CD8-positive, alpha-beta memory T cell (primary cell): ENCODE measurements at places on chromosomes 5 and 9. TPM values are rescaled to one million over a fixed set of nuclear protein-coding genes. Genes with fewer than 3 reads are reported as not detected.

DNA sequence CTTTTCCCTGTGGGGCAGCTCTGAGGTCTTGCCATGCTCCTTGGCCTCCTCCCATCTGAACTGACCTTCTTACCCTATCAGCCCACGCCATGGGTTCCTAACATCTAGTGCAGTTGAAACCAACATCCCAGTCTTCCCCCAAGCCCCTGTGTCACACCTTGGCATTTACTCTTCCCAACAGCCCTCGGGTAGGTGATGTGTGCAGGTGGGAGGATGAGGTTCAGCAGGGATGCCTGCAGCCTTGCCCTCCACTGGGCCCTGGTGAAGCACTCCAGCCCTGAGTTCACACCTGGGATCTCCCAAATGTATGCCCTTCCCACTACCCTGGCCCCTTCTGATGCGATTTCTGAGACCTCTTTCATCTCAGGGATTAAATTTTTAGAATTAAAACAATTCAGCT, 15.5 kb downstream of the IRX2 start:
- DNase-seq = no peak

DNA sequence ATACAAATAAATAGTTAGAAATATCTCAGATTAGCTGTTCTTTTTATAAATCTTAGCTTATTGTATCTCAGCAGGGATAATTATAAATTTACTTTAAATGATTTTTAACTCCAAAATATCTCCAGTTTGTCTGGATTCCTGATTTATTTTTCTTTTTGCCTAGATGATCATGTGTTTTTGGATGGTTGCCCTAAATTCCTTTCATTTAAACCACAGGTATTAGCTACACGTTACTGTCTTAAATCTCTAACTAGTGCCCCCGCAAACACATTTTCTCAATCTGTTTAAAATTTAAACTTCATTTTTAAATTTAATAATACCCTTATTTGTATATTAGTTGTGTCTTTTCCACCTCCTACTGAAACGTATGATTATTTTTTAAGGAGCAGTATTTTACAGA, 5.6 kb downstream of the FER start:
- no peak for DNase-seq

GRCh38 chr9:70043689-70044489, at the start of gene MAMDC2:
Gene MAMDC2, plus strand, starts transcription at chr9:70043848. Its CDS starts 350 bp downstream, at chr9:70044198.
- no peak for DNase-seq

DNA sequence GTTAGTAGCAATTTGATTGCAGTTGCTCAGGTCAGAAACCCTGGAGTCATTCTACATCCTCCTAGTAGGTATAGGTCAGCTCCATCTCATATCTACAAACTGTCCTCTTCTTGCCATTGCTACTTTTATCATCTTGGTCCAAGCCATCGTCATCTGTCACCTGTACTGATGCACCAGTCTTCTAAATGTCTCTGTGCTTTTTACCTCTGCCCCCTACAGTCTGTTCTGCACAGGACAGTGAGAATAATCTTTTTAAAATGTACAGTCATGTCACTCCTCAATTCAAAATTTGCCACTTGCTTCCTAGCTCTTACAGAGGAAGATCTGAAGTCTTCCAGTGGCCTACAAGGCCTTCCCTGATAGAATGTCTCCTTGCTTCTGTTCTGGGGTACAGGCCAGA, 6.8 kb downstream of the NNT start:
- no peak for DNase-seq

DNA sequence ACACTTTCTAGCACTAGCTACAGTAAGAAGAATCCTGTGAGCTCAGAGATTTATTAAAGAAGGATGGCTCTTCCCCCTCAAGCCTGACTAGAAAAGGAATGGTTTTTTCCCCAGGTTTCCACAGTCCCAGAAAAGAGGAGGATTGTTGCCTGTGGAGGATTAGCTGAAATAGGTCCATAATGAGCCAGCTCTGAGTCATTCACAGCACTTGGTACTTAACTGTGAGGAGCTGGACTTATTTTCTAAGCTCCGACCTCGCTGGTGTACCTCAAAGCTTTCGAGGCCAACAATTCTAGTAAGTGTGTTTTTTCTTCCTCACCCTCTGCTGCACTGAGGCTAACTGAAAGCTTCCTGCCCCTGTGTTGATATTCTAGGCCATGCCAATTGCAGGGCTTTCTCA, 222.5 kb upstream of the IL12B start:
- no peak for DNase-seq

- no peak for DNase-seq
These were observed 38.2 kb downstream of the GALNT10 start for GRCh38 chr5:154228696-154229095.

- no peak for DNase-seq
These were observed 28.8 kb downstream of the GARNL3 start for GRCh38 chr9:127293328-127293727.

DNA sequence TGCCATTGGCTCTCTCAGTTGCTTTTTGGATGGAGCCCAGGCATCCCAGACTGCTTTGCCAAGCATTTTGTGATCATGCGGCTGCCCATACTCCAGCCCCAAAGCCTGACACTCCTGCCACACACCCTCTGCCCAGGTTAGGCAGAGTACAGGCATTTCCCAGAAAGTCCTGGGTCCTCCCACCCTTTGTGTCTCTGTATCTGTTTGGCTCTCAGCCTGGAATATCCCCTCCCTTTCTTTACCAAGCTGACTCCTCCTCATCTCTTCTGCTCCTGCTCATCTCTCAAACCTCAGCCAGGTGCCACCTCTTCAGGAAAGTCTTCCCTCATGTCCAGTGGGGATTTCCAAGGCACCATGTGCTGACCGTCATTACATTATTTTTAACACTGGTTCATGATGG, 14.3 kb upstream of the SH3RF2 start:
- DNase-seq = no peak

DNA sequence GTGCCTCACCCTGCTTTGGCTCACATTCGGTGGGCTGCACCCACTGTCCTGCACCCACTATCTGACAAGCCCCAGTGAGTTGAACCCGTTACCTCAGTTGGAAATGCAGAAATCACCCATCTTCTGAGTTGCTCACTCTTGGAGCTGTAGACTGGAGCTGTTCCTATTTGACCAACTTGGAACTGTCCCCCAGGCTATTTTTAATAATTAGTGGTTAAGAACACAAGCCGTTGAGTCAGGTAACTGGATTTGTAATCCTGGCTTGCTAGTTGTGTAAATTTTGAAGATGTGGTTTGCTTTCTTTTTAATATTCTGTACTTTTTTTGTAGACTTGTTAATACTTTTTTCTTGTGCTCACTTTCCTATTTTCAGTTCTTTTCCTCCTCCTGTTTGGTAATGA, 81.2 kb downstream of the CNTLN start:
- DNase-seq = no peak

GRCh38 chr9:33105959-33106358, 29.5 kb upstream of the SMU1 start:
- DNase-seq = no peak

DNA sequence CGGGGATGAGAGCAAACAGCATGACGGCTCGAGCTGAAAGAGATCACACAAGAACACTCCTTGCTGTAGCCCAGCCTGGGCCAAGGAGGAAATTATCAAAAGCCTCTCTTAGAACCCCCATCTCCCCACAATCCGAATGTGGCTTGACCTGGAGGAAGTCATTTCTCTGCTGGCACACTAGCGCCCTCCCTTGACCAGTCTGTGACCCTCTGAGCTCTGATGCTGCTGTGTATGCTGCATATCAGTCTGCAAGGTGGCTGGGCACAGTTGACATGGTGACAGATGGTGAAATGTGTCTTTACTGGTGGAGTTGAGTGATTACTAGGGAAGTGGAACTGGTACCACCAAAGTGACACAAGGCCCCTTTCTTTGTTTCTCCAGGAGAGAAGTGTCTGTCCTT, 3.3 kb downstream of the SLC46A2 start:
- no peak for DNase-seq

Gene MEF2C
- total RNA-seq = 0.85 TPM

- DNase-seq = no peak
These were observed 19.0 kb downstream of the HNRNPK start for GRCh38 chr9:83960991-83961390.

GRCh38 chr9:15068261-15068660, 158.0 kb upstream of the FREM1 start:
- no peak for DNase-seq

- no peak for DNase-seq
These were observed 96.5 kb upstream of the LHFPL2 start for GRCh38 chr5:78744951-78745534.

- no peak for DNase-seq
These were observed 17.4 kb upstream of the ADRB2 start for GRCh38 chr5:148808864-148809642.

GRCh38 chr9:93670208-93671019, 94.0 kb downstream of the PHF2 start:
- DNase-seq = peak; percentile 35

DNA sequence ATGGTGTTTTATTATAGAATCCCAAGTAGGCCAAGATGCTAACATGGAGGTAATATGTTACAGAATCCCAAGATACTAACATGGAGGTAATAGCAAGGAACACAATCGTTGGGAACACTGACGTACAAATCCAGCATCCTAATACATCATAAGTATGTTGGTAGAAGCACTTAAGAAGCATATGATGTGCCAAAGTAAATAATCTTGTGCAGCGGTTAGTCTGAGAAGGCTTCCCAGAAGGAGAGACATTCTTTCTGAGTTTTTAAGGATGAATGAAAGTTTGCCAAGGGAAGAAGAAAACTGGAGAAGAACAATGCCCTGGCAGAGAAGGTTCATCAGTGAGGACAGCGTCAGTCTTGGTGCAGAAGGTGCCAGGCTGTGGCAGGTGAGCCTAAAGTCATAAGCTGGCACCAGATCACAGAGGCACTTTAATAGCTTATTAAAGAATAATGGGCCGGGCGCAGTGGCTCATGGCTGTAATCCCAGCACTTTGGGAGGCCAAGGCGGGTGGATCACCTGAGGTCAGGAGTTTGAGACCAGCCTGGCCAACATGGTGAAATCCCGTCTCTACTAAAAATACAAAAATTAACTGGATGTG, 294.5 kb upstream of the PIK3R1 start:
- no peak for DNase-seq

DNA sequence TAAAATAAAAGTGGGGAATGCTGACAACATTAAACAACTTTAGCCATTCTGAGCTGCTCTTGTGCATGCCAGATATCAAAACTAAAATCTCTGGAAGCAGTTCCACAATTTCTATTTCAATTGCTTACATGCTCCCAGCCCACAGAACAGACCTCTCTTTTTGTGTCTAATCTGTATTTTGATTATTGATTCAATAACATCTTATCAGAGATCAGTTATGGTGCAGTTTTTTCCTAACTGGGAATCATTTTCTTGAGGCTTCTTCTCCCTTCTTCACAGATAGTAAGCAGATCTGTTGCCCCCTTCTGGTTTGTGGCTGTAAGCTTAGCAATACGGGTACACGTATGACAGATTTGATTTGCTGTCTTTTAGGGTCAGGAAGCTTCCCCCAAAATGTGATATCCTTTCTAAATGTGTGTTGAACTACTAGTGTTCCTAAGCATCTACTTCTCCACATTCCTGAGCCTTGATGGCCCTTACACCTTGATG, 39.4 kb downstream of the MRPS27 start:
- no peak for DNase-seq

DNA sequence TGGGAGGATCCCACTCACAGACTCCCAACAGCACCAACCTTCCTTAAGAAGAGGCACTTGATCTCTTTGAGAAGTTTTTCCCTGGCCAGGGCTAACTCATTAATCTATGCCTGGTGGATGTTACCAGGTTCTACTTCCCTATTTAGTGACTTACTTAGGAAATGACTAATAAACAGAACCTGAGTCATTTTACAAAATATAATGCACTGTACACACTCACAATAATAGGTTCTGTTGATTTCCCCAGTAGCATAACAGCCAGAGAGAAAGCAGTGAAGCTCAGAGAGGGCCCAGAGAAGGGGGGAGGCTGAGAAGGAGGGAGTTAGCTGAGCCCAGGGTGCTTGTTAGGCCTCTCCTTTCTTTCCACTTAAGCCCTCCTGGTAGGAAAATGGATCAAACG, 27.1 kb downstream of the FRMD3 start:
- DNase-seq = no peak

- DNase-seq = no peak
These were observed 116.1 kb upstream of the TUT7 start for GRCh38 chr9:86470326-86470725.

GRCh38 chr5:77308154-77308960, 97.9 kb downstream of the PDE8B start:
- DNase-seq = no peak

Gene PCDHB7
- not detected for total RNA-seq

GRCh38 chr9:19782005-19782404, 6.8 kb downstream of the SLC24A2 start:
- DNase-seq = no peak

DNA sequence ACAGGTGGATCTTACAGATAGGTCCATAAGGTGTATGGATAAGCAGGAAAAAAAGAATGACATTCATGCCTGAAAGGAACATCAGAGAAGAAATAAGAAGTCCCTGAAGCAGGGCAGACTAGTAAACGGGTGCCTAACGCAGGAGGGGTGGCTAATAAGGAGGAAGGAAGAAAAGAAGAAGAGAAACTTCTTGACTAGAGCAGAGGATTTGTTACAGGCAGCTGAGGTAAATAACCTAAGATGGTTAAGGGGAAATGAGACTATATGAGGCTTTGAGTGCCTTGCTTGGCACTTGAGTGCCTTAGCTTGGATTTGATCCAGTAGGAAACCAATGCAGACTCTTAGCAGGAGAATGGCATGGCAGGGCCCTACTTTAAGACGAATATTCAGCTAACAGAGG, 313.5 kb upstream of the PDE4D start:
- DNase-seq = no peak

Gene PAIP2
- 67.9 TPM for total RNA-seq

Gene TLX3
- not detected for total RNA-seq

DNA sequence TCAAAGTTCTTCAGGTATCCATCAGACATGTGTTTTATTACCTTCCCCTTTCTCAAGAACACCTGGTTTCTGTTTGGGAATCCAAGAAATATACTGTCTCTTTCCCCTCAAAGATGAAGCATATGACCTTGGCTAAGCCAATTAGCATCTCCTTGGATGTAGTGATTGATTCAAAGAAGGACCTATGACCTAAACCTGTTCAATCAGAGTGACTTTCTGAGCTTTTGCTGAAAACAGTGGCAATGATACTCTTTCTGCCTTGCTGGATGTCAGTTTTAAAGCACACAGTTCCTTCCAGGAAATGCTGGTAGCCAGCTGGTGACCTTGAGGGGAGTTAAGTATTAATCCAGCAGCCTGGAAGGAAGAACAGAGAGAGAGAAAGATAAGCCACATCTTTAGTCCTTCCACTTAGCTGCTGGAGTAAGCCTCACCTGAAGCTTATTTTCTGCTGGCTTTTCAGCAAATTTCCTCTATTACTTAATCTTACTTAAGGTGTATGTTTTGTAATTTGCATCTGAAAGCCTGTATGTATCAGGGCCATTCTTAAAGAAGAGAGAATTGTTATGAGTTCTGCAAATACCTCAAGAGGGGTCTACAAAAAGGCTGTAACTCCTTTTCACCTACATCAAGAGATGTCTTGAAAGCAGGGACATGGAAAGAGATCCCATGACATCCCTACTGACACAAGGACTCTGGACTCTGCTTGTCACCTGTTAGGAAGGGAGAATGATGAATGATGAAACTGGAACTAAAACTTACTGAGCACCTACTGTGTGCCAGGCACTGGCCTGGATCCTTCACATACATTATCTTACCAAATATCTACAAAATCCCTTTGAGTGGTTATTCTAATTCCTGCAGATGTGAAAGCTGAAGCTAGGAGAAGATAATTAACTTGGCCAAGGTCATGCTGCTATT, 35.2 kb upstream of the PIK3R1 start:
- no peak for DNase-seq
